Peyer's patch (tissue), 4 donors: ENCODE measurements at places on chromosomes 1 and 21.

DNA sequence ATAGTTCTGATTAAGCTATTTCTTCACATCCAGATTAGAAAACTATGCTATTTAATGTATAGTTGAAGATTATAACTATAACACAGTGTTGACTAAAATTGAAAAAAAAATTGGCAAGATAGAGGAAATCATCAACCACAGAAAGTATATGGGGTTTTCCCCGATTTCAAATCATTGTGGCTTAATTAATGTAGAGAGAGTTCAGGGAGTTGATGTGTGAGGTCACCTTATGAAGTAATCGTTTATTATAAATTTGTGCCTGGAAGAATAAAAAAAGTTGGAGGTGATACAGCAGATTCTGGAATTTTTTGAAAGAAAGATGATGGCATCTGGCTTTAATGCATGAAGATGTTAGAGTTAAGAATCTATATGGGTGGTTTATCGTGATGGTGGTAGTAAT, 84.3 kb downstream of the PTGS2 start:
- DNase-seq, result no peak

- no peak for DNase-seq
These were observed 8.4 kb upstream of the GNG4 start for GRCh38 chr1:235657747-235658526.

GRCh38 chr1:165451691-165452090, 6.8 kb upstream of the RXRG start:
- no peak for DNase-seq

DNA sequence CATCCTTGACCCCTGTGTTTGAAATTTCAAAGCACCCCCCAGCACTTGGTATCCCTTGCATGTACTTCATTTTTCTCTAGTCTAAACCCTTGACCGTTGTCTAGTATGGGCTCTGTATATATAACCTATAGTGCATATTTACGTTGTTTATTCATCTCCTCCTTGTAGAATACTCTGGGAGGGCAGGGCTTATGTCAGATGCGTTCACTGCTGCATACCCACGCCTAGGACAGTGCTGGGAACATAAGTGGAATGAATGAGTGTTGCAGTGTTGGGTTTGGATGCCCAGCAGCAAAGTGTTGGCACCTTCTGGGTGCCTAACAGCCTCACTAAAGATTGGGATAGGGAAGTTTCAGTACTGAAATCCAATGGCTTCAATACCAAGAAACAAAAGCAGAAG, 17.6 kb upstream of the BLACAT1 start:
- no peak for DNase-seq

GRCh38 chr1:53572065-53572814, 113.0 kb downstream of the DMRTB1 start:
- DNase-seq, result peak; percentile 43

DNA sequence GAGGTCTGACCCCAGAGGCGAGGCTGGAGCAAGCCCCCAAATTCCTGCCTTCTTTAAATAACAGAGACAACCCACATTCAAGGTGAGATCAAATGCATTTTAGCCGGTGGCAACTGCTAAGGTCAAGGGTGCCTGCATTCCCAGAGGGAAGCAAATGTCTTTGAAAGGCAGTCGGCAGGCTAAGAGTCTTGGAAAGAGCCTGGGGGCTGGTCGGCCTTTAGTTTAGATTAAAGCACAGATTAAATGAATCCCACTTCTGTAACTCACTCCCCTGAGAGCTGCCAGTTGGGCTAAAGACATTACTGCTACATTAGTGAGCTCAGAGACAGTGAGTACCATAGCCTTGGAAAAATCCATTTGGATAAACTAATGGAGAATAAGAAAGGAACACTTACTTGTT, 59.2 kb downstream of the HTR6 start:
- DNase-seq, result no peak

DNA sequence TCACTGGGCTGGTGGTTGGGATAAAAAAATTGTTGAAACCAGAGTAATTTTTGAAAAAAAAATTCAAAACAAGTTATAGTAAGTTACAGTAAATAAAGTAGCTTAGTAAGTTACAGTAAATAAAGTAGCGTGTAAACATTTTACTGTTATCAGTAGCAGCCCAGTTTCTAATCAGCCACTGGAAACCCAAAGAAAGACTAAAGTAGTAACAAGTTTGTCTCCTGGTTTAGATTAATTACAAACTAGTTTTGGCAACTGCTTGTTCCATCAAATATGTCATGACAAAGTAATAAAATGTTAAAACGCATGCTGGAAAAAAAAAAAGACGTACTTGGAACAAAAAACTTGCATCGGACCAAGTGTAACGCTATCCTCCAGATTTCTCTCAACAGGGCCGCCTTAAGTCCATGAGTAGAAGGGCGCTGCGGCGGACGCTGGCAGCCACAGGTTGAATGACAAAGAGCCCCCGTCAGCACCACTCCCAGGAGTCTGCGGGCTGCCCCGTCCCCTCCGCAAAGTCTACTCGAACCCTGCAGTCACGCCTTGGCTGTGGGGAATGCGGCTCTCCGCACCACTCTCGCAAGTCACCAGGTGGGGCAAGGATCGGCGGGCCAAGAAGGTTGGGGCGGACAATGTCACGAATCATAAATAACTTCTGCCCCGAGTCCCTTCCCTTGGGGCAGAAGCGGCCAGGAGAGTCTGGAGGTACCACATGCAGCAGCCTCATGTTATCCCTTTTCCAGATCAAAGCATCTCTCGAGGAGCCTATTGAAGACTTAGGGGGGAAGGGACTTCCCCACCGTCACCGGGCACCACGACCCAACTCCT, 837 bp downstream of the SLC16A1 start:
- peak; percentile 71 for DNase-seq
